ENCODE measurements at places on chromosomes 7 and 10. TPM values are rescaled to one million over a fixed set of nuclear protein-coding genes. Genes with fewer than 3 reads are reported as not detected.
A peak's percentile ranks its signal among the peaks of the same experiment; 100 is the strongest.

Gene CHPF2
- 27.7 TPM for total RNA-seq

Gene VPS37D
- total RNA-seq, result 1.2 TPM

DNA sequence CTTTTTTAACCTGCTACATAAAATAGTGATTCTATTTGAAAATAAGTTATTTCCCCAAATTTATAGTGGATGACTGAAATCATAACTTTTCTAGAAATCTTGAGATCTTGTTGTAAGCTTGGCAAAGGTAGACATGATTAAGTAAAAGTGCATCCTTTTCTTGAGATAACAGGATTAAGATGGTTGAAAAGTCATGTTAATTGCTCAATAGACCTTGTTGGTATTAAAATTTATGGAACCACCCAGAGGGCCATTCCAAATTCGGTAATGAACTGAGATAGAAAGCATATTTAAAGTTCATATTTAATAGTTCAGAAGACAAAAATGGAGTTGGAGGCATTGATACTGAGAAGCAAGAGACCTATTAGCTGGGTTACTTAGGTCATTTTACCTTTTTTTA, 139.1 kb downstream of the BICC1 start:
- DNase-seq, result no peak
- no peak overlapping the region for H3K4me3 ChIP-seq
- H3K36me3 ChIP-seq, result no peaks in the 10 kb centered on the region
- H3K27ac ChIP-seq, result peak overlapping the region; percentile 30
- no peaks in the 10 kb centered on the region for H3K27me3 ChIP-seq

GRCh38 chr10:114271075-114271778, 32.2 kb downstream of the VWA2 start:
- DNase-seq, result peak; percentile 44
- H3K4me3 ChIP-seq, result no peak overlapping the region
- no peaks in the 10 kb centered on the region for H3K27me3 ChIP-seq
- H3K4me1 ChIP-seq, result peaks cover 22% of the 10 kb centered on the region
- no peaks in the 10 kb centered on the region for H3K36me3 ChIP-seq

- H3K4me1 ChIP-seq, result peaks cover 9% of the 10 kb centered on the region
- DNase-seq, result peak; percentile 43
- peak overlapping the region; percentile 78 for H3K27ac ChIP-seq
- no peaks in the 10 kb centered on the region for H3K27me3 ChIP-seq
Measured at GRCh38 chr7:64793106-64793755, 997 bp upstream of the ZNF138 start.

Gene DMBT1
- 4.1 TPM for total RNA-seq

GRCh38 chr7:152583006-152583405, 92.9 kb downstream of the XRCC2 start:
- no peaks in the 10 kb centered on the region for H3K36me3 ChIP-seq
- no peak overlapping the region for H3K27ac ChIP-seq
- no peak for DNase-seq
- no peaks in the 10 kb centered on the region for H3K4me1 ChIP-seq
- H3K4me3 ChIP-seq, result no peak overlapping the region

DNA sequence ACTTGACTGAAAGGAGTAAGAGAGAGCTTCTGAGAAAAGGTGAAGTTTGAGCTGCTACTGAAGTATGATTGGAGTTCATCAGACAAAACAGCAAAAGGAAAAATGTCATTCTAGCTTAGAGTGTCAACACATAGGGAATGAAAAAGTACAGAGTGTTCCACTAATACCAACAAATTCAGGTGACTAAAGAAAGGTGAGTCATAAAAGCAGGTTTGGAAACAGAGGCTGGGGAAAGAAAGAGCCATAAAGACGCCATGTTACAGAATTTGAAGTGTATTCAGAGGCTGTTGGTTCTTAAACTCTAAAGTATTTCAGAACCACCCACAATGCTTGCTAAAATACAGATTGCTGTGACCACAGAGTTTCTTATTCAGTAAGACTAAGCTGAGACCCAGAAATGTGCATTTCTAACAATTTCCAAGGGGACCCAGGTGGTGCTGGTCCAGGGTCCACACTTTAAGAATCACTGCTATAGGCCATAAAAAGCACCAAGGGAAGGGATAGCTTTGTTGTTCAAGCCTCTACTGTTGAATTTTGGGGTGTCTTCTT, 143.1 kb downstream of the ELAPOR2 start:
- H3K27me3 ChIP-seq, result no peaks in the 10 kb centered on the region
- no peak for DNase-seq
- no peak overlapping the region for H3K27ac ChIP-seq
- no peak overlapping the region for H3K4me3 ChIP-seq
- no peaks in the 10 kb centered on the region for H3K4me1 ChIP-seq
- no peaks in the 10 kb centered on the region for H3K36me3 ChIP-seq

DNA sequence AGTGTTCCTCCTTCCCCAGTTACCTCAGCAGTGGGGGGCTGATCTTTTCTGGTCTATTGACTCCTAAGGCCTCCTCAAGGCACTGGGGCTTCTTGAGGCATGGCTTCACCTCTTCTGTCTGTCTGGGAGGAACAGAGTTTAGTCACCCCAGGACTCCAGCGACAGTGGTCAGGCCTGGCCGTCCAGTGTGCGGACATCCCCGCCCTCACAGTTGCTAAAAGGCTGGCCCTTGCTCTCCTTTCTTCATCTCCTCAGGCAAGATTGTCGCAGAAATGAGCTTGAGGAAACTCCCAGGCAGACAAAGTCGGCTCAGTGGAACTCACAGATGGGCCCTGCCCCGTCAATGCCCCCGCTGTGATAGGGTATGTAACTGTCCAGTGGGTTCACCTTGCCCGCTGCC, 7.0 kb upstream of the FFAR4 start:
- no peak for DNase-seq
- no peaks in the 10 kb centered on the region for H3K4me1 ChIP-seq
- no peak overlapping the region for H3K27ac ChIP-seq
- no peaks in the 10 kb centered on the region for H3K36me3 ChIP-seq
- H3K4me3 ChIP-seq, result no peak overlapping the region
- no peaks in the 10 kb centered on the region for H3K27me3 ChIP-seq

DNA sequence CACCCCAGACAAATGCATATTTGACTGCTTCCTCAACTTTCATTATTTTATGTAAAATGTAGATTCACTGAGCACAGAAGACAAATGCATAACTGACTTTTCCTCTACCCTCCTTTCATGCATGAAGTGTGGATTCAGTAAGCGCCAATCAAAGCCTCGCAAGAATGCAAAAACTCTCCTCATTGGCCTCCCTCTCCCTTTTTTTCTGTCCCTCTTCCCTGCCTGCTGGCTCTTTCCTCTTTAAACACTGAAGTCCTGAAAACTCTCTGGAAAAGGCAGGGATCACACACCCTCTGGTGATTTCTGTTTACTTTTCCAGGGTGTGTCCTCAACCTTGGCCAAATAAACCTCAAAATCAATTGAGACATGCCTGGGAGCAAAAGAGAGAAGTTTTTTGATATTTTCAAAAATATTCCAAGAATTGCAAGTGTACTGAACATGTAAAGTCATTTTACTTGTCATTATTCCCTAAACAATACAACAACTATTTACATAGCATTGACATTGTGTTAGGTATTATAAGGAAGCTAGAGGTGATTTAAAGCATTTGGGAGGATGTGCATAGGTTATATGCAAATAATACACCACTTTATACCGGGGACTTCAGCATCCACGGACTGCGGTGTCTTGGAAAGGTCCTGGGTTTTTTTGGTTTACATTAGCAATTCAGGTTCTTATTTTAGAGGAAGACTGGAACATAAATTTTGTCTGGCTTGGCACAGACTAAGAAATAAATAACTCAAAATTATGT, 71.4 kb downstream of the SEC61G start:
- H3K4me3 ChIP-seq, result no peak overlapping the region
- H3K27me3 ChIP-seq, result peaks cover 12% of the 10 kb centered on the region
- no peak overlapping the region for H3K27ac ChIP-seq
- no peaks in the 10 kb centered on the region for H3K4me1 ChIP-seq
- DNase-seq, result no peak

GRCh38 chr10:118783776-118784545, 29.2 kb upstream of the CACUL1 start:
- DNase-seq, result no peak
- no peaks in the 10 kb centered on the region for H3K27me3 ChIP-seq
- no peak overlapping the region for H3K4me3 ChIP-seq

Gene VSTM2A
- not detected for total RNA-seq

- no peak for DNase-seq
- no peaks in the 10 kb centered on the region for H3K4me1 ChIP-seq
- H3K27me3 ChIP-seq, result peaks cover 14% of the 10 kb centered on the region
Measured at GRCh38 chr7:48350515-48350914, 179.3 kb downstream of the ABCA13 start.

GRCh38 chr7:80312139-80312661, 177.6 kb downstream of the GNAI1 start:
- H3K4me1 ChIP-seq, result no peaks in the 10 kb centered on the region
- H3K36me3 ChIP-seq, result no peaks in the 10 kb centered on the region
- H3K27ac ChIP-seq, result no peak overlapping the region
- DNase-seq, result peak; percentile 14
- H3K4me3 ChIP-seq, result no peak overlapping the region

Gene GIMAP5
- not detected for total RNA-seq

GRCh38 chr7:93029056-93029455, 88.7 kb downstream of the SAMD9 start:
- H3K4me3 ChIP-seq, result no peak overlapping the region
- no peak overlapping the region for H3K27ac ChIP-seq
- H3K4me1 ChIP-seq, result no peaks in the 10 kb centered on the region
- H3K36me3 ChIP-seq, result no peaks in the 10 kb centered on the region
- no peak for DNase-seq

Gene CCDC7
- total RNA-seq, result 12.0 TPM

DNA sequence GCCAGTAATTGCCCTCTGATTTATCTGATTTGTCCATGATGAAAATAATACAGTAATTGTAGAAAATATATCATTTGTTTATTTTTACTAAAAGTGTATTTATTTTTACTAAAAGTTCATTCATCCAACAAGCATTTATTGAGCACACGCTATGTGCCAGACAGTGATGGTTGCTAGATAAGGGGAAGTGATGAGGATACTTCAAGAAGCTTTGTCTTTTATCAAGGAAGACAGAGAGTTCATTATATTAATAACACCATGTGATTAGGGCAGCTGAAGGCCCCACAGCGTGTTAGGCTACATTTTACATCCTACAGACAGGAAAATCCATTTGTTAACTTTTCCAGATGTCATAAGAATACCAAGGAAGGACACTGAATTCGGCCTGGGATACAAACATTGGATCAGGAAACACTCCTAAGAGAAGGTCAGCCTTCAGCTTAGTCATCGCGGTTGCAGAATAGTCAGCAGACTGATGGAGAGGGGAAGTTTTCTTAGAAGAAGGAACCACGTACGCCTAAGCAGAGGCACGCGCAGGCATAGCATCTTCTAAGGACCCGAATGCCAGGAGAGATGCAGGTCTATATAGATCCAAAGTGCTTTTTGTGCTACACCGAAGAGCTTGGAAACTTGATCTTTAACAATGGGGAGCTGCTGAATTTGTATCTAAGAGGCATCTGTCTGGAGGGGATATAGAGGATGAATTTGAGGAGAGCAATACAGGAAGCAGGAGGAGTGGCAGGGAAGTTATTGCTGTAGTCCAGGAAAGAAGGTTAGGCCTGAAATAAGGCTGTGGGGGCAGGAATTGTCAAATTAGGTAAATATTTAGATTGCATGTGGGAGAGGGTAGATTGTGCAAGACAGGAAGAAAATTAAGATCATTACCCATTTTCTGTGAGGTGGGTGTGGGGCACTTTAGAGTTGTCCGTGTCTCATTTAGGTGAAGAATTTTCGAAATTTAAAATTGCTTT, 85.7 kb downstream of the LRGUK start:
- no peaks in the 10 kb centered on the region for H3K27me3 ChIP-seq
- no peak for DNase-seq
- no peaks in the 10 kb centered on the region for H3K4me1 ChIP-seq
- no peaks in the 10 kb centered on the region for H3K36me3 ChIP-seq
- H3K4me3 ChIP-seq, result no peak overlapping the region

DNA sequence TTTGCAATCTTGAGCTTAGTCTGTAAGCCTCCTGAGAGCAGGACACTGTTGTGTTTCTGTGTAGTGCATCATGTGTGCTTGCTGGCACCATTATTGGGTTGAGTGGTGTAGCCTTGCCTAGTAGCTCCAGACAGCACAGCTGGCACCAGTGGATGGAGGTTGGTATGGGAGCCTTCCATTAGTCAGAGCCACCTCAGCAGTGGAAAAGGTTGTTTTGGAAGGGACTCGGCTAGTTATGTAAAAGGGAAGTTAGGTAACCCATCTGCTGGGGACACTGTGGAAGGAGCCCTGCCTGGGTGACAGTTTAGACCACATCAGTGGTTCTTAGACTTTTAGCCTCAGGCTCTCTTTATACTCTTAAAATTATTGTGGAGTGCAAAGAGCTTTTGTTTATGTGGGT, 16.3 kb downstream of the MINDY4 start:
- H3K4me1 ChIP-seq, result no peaks in the 10 kb centered on the region
- no peaks in the 10 kb centered on the region for H3K36me3 ChIP-seq
- H3K4me3 ChIP-seq, result no peak overlapping the region
- peaks cover 4% of the 10 kb centered on the region for H3K27me3 ChIP-seq
- H3K27ac ChIP-seq, result no peak overlapping the region
- DNase-seq, result no peak

DNA sequence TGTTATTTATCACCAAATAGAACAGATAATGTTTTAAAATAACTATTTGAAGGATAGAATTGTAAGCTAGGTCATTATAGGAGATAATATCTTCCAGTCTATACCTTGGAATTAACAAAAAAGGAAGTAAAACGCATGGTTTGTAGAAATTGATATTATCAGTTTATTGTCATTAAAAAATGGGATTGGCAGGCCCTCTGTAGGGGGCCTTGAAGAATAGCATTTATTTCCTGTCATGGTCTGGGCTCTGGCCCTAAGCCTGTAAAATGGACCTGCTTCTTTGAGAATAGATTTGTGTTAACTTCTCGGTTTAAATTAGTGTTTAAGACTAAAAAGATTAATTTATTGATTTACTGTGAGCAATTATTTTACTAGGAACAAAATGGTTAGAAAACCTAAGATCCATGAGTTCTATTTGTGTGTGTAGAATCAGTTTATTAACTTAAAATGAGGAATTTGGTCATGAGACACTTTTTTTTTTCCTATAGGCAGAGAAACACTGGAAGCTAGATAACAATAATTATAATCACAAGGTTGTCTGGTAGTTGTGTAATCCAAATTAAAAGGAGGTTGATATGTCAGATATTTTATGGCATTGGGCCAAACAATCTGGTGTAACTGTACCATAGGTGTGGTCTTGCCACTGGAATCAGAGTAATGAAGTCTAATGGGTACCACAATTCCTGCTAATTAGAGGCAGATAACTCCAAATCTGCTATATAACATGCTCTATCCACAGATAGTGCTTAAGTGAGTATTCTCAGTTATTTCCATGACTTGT, 197.4 kb upstream of the FOXP2 start:
- H3K4me3 ChIP-seq, result no peak overlapping the region
- H3K36me3 ChIP-seq, result no peaks in the 10 kb centered on the region
- no peak overlapping the region for H3K27ac ChIP-seq
- peak; percentile 31 for DNase-seq

GRCh38 chr10:24363070-24363469, 154.1 kb downstream of the KIAA1217 start:
- H3K4me1 ChIP-seq, result no peaks in the 10 kb centered on the region
- no peak overlapping the region for H3K4me3 ChIP-seq
- H3K36me3 ChIP-seq, result peaks cover 6% of the 10 kb centered on the region

GRCh38 chr7:98194672-98195457, 16.4 kb upstream of the BHLHA15 start:
- no peak overlapping the region for H3K27ac ChIP-seq
- peaks cover 19% of the 10 kb centered on the region for H3K36me3 ChIP-seq
- DNase-seq, result no peak
- H3K27me3 ChIP-seq, result no peaks in the 10 kb centered on the region

GRCh38 chr7:50651271-50651989, 86.2 kb upstream of the DDC start:
- H3K27me3 ChIP-seq, result no peaks in the 10 kb centered on the region
- no peaks in the 10 kb centered on the region for H3K36me3 ChIP-seq
- no peak overlapping the region for H3K27ac ChIP-seq
- H3K4me3 ChIP-seq, result no peak overlapping the region
- DNase-seq, result no peak
- no peaks in the 10 kb centered on the region for H3K4me1 ChIP-seq

Gene SLC35G1
- total RNA-seq, result 9.1 TPM
